Stimulated activated CD8-positive, alpha-beta memory T cell treated with anti-CD3 and anti-CD28 coated beads, Interleukin-15, amount 100 ng/mL, for 4 hours (primary cell): ENCODE measurements at places on chromosomes 4 and X.

DNA sequence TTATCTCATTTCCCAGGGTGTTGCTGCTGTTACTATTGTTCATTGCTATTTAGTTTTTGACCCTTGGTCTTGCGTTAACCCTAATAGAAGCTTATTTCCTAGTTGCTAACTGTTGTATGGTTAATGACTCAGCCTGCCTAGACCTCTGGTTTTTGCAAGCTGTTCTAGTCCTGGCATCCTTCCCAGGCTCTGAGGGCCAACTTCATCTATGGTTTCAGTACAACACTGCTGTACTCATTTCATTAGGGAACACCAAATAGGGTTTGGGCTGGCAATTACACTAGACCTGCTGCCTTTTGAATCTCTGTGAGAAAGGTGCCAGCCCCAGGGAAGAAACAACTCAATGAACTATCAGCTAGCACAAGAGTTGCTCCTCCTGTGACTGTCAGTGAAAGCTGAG, 59.6 kb downstream of the DCX start:
- no peak for DNase-seq

- no peak for DNase-seq
Observed at GRCh38 chr4:126697748-126698147, 935.0 kb upstream of the INTU start.

GRCh38 chr4:89820010-89820409, 17.0 kb downstream of the SNCA start:
- DNase-seq, result no peak

- no peak for DNase-seq
Observed at GRCh38 chr4:53480909-53481308, 103.5 kb downstream of the FIP1L1 start.

DNA sequence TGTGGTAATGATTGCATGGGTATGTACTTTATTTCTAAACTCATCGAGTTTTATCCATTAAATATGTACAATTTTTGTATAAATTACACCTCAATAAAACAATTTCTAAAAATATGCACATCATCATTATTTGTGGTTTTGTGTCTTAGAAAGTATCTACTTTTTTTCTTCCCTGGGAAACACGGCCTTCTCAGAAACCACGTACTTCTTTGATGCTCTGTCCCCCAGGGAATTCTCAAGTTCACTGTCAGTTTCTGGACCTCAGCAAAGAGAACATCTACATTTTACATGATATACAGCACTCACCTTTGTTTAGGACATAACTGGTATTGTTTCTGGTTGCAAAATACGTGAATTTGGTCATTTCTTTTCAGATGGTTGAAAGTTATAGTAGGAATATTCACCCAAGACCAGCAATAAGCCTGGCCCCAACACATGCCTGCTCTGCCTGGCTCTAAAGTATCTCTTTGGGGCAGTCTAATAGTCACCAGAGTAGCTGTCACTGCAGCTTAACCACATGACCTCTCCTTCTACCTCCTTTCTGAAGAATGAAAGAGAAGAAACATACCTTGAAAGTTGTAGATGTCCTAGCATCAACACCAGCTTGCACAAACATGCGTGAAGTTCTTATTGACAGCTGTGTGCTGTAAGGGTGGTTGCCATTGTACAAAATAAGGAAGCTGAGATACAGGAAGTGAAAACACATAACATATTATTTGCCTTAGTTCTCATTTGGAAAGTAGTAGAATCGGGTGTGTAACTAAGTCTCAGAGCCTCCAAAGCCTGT, 48.4 kb upstream of the SPANXN4 start:
- no peak for DNase-seq

GRCh38 chrX:27451324-27451723, 11.8 kb downstream of the PPP4R3C start:
- DNase-seq, result no peak

DNA sequence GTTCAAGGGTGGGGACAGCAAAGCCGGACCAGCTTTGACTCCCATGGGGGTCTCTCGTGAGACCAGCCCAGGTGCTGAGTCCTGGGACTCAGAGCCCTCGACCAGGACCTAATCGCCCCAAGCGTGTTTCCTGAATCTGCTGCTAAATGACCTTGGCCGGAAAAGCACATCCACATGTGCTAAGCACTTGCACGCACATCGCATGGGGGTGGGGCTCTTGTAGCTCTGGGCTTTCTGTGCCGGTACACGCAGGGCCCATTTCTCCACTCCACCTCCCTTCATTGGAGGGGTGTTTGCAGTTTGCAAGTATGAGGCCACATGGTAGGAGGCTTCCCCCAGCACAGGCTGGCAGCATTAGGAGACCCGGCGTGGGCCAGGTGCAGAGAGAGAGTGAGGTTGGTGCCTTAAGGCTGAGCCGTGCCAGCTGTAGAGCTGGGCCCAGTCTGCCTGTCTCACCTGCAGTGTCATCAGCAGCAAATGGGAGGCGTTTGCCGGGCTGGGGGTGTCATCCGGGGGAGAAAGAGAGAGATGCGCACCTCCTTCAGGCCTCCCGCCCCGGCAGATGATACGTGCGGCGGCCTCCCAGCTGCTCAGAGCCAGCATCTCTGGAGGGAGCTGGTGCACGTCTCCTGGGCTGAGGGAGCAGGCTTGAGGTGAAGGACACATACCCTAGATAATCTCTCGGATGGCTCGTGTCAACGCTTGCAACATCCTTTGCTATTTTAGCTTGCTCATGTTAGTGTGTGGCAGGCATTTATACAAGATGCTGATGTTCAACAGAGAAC, 45.2 kb upstream of the CLCN4 start:
- peak; percentile 35 for DNase-seq

DNA sequence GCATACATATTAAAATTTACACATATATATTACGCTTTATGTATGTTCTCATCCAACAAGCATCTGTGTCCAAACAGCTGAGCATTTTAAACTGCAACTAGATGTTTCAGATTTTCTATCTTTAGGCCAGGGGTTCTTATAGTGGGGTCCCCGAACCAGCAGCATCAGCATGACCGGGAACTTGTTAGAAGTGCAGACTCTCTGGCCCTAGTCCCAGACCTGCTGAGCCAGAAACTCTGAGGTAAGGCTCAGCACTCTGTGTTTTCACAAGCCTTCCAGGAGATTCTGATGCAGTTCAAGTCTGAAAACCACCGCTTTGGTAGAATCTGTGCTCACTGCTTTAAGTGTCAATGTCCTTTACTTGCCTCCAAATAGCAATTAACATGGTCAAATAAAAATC, 266.2 kb upstream of the CASK start:
- DNase-seq, result no peak

DNA sequence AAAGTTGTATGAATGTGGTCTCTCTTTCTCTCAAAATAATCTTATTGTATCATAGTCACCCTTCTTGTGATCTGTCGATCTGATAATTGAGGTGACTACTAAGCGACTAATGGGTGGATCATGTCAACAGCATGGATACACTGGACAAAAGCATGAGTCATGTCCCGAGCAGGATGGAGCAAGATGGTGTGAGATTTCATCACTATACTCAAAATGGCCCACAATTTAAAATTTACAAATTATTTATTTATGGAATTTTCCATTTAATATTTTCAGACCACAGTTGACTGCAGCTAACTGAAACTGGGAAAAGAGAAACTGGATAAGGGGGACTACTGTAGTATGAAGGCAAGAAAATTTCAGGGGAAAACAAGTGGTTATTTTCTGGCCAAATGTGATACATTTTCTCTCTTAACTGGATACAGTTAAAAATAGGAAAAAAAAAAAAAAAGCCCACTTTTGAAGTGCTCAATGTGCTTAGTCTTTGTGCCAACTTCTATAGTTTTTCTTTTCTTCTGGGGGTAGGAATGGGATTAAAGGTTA, 25.3 kb downstream of the FAM241A start:
- no peak for DNase-seq

GRCh38 chrX:124435616-124436015, 89.3 kb downstream of the SH2D1A start:
- DNase-seq, result no peak

DNA sequence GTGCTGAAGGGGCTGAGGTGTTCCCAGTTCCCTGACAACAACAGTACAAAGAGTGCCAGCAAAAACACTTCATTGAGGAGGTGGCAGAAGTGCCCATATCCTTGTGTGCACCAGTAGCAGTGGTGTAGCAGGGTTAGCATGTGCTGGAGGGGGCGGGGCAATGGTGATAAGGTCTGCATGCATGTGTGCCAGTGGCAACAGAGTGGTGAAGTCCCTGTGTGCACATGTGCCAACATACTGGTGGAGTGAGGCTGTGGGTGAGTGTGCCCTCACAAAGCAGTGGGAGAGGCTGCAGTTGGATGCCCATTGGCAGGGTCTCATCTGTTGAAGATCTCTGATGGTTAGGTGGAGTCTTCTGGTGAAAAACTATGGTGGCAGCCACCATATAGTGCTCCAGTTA, 994.6 kb downstream of the PCDH19 start:
- no peak for DNase-seq

GRCh38 chrX:48569958-48570357, 4.3 kb upstream of the RBM3 start:
- DNase-seq, result no peak

- no peak for DNase-seq
Observed at GRCh38 chrX:132208422-132208821, 10.8 kb downstream of the RAP2C start.

GRCh38 chrX:45794995-45795337, 594.3 kb upstream of the DIPK2B start:
- DNase-seq, result no peak

- no peak for DNase-seq
Observed at GRCh38 chrX:48045410-48046311, 25.8 kb downstream of the ZNF630 start.

DNA sequence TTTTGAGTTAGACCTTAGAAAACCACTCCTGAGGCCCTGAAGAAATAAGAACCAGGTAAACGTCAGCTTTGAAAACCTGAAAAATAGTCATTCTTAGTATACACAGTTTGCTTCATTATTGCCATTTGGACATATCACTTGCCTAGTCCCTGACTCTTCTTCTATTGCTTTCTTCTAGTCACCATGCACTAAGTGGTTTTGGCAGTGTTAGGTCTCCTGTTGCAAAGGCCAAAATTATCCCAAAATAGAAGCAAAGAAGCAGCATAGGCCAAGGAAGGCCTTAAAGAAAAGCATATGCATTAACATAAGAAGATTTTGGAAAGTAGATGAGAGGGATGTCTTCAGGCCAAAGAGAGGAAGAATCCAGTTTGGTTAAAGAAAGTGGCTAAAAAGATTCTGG, 24.1 kb upstream of the SMPX start:
- DNase-seq, result no peak

DNA sequence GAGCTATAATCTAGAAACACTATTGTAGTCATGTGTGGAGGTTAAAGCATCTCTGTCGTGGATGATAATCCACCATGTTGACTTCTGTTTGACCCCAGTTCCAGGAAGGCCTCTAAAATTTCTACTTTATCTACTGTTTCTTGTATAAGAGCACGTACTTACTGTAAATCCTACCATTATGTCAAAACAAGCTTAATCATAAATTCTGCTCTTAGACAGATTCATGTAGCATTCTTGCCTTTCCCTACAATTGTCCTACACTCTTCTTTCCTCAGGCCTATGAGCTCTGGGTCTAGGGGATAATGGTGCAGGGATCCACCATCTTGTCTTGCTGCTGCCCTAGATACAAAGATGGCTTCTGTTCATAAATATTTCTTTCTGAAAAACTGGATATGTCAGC, 2594.3 kb downstream of the ARAP2 start:
- no peak for DNase-seq

- DNase-seq, result no peak
Observed at GRCh38 chr4:71648923-71649322, 135.0 kb downstream of the GC start.

GRCh38 chr4:162707962-162708361, 458.7 kb downstream of the NAF1 start:
- no peak for DNase-seq

DNA sequence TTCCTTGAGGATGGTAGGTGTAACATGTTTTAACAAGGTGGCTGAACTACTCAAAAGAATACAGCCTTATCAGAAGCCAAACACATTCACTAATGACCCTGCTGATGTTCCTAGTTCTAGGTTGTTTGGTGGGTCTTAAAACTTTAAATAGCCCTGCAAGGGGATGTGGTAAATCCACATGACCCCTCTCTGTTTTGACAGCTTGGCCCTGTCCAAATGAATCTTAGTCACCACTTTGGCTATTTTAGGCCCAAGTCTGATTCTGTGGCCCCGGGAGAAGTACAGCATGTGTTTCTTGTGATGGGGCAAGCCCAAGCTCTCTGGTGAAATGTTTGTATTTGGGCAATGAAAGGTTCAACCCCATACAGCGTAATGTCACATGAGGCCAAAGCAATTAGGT, 54.5 kb upstream of the GPR34 start:
- DNase-seq, result no peak

- DNase-seq, result no peak
Observed at GRCh38 chrX:135000516-135000915, 9.7 kb downstream of the SMIM10 start.

DNA sequence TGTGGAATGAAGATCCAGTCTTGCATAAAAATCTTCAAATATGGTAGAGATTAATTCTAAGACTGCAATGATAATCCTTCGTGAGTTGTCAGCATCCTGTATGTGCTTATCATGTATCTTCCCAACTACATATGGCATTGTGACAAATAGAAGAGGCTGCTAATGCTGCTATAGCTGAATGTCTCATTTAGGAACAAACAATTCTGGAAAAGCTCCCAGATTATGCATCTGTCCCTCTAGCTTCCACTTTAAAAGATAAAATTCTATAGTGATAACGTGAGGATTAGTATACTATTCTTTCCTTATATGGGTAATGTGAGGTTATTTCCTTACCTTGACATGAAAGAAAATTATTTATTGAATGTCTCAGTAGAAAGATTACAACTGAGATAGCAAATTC, 930.9 kb downstream of the DMD start:
- DNase-seq, result no peak

- DNase-seq, result no peak
Observed at GRCh38 chr4:25937801-25938200, 23.8 kb downstream of the SMIM20 start.

GRCh38 chrX:112746812-112747595, 67.3 kb upstream of the LHFPL1 start:
- no peak for DNase-seq

GRCh38 chrX:17743913-17744312, 6.6 kb downstream of the SCML1 start:
- no peak for DNase-seq

GRCh38 chrX:150715184-150715583, 22.0 kb downstream of the MTMR1 start:
- DNase-seq, result no peak

GRCh38 chr4:7403001-7403400, 31.7 kb downstream of the PSAPL1 start:
- no peak for DNase-seq

GRCh38 chr4:73103799-73104503, 34.4 kb upstream of the COX18 start:
- no peak for DNase-seq

- DNase-seq, result no peak
Observed at GRCh38 chrX:77900688-77901087, 1.4 kb downstream of the COX7B start.

GRCh38 chrX:136823175-136823574, 42.4 kb upstream of the ARHGEF6 start:
- no peak for DNase-seq

GRCh38 chr4:20629186-20630106, 70.8 kb upstream of the PACRGL start:
- no peak for DNase-seq
